ENCODE measurements at places on chromosomes 5 and 9.
A peak's percentile ranks its signal among the peaks of the same experiment; 100 is the strongest.

DNA sequence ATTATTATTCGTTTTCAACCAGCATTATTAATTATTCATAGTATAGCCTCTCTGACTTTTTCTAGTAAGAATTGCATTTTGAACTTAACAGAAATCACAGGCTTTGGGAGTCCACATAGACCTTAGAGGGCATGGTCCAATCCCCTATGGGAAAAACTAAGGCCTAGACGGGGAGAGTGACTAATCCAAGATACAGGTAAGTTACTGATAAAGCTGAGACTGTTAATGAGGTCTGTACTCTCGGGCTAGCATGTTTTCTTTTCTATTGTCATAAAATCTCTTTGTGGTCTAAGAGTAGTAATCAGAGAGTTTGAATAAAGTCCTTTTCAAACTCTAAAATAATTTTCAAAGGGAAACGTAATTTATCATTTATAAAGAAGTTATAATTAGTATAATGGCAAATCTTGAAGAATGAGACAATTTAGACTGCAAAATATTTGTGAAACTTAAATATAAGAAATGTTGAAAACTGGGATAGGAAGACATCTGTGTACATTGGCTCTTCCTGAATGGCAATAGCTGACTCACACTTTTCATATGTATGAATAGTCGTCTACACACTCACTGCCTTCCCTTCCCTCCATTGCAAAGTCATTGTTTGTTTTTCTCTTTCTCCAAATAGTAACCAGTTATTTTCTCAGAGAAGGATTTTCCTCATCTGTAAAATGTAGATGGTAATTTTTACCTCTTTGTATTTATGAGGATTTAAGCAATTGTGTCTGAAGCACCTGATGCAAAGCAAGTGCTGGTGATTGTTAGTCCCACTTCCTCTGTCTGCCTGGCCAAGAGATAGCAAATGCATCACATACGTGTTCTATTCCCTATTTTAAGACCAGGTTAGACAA lies 207.9 kb upstream of the CD180 start:
- DNase-seq, result peak; percentile 82

- no peak for DNase-seq
Measured at GRCh38 chr5:109030360-109031143, 282.9 kb downstream of the FER start.

DNA sequence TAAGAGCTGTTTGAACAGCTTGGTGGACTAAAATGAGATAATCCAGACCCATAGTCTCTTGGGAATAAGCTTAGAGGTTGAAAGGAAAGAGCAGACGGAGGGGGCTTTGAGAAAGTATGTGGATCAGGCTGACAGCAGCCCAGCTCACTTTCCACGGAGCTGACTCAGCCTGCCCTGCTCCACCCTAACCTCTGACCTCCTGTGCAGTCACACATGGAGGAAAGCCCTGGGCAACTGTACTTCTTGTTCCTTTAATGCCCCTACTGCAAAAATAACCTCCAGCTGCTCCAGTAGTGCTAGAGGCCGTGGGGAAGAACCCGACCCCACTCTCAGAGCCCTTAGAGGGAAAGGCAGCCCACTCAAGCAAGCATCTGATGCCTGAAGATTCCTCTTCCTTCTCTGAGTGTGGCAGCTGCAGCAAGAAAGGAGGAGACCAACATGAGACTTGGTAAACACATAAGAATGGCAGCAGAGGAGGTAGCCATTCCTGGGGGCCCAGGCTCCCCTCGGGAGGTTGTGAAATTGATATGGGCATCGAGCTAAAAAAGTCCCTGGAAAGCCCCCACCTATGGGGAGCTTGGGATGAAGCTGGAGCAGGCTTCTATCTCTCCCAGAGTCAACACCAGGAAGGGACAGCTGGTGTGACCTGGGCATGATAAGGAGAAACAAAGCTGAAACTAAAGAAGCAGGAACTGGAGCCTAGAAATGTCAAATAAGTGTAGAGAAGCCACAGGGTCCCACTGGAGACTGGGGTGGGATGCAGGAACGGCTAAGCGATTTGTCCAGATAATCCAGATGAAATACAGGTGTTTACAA lies 204.3 kb downstream of the PIK3R1 start:
- DNase-seq, result peak; percentile 44

DNA sequence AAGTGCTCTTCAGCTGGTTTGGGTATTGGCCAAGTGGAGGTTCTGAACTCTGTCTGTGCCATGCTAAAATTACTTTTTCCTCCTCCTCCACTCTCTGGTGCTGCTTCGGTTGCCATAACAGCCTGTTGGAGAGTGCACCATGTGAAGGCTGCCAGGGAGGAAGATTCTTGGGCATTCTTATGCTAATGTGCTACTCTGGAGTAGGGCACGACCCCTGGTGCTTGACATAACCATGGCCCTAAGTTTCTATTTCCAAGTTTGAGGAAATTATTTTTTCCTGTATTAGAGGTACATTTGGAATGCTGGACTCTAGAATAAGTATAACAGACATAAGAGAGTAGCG lies 111.6 kb downstream of the ARHGAP26 start:
- DNase-seq, result no peak

- DNase-seq, result peak; percentile 77
Measured at GRCh38 chr5:122156724-122157325, 27.5 kb downstream of the ZNF474 start.

- DNase-seq, result no peak
Measured at GRCh38 chr5:155947394-155948062, 379.4 kb upstream of the SGCD start.

DNA sequence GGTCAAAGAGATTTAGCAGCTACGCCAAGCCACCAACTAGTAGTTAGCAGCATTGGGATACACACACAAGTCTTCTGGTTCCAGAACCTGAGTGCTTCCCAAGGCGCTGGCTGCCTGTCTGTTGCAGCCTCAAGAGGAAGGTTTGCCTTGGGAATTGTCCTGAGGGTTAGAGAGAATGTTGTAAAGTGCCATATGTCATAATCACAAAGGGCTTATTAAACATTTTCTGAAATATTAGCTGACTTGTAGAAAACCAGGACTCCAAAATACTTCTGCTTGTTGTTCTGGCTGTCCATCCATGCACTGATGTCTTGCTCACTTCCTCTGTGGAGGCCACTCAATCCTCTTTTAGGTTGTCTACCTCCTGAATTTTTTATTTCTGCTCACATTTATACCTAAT lies 46.3 kb downstream of the SLC36A1 start:
- DNase-seq, result no peak

GRCh38 chr5:59648038-59648831 lies 245.3 kb downstream of the PDE4D start:
- no peak for DNase-seq

DNA sequence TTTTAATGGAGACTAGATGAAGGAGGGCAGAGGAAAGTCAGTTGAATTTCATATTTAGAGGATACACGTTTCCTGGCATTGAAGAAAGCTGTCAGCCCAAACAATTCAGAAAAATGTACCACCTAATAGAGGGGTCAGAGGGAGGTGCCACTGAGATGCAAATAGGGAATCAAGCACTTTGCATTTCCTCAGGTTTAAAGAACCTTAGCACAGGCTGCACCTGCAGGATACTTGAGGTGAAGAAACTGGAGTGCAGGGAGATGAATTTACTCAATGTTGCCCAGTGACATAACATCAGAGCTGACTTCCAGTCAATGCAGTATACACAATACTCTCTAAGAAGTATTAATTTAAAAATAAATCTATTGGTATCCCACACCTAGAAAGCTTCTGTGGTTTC lies 67.0 kb upstream of the MAST4 start:
- no peak for DNase-seq

GRCh38 chr9:24545285-24545684 lies 412 bp downstream of the IZUMO3 start:
- no peak for DNase-seq

DNA sequence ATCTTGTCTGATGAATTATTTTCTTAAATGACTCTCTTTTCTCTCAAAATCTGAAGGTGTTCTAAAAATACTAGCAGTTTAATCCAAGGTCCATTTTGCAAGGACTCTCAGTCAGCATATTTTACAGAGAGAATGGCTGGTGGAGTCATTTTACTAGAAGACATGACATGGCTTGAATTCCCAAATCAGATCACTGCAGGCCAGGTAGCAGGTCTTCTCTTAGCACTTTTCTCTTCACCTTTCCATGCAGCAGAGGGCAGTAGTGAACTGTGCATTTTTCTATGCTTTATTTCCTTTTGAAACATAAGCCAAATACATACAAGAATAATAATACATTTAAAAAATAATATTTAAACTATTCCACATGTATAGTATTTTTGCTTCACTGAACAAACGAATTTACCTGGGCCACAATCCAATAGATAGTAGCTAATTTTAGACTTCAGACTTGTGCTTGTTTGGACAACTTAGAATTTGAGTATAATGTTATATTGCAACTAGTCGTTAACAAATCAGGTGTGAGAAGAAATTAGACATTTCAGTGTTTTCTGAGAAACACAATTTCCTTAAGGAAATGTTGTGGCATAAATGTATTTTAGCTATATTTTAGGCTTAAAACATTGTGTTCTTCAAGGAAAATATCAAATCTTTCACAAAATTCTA lies 289.4 kb upstream of the DAB2 start:
- peak; percentile 82 for DNase-seq

DNA sequence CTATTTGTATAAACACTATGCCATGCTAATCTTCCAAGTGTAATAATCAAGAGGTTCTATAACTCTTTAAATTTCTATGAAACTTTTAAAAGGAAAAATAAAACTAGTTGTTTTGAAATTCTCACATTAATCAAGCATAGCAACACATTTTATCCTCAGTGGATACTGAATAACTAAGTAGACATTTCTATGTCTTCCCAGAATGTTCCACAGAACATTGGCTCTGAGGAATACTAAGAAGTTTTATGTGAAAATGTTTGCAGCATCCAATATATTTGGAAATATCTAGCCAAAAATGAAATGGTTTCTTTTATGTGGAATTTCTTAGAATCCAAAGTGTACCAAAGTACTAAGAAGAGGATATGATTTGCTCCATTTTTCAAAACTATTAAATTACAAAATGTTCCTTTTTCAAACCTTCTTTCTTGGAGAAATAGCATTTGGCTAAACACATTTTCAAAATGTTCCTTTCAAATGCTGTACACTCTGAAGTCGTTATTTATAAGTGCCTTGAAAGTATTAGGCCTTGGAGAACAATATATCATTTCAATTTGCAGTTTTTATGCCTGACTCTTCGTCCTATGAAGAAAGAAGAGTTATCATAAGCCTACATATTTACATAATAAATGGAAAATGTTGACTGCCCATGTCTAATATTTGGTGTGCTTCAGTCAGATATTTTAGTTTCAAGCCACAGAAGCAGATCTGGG lies 175.6 kb upstream of the COX7C start:
- DNase-seq, result no peak

DNA sequence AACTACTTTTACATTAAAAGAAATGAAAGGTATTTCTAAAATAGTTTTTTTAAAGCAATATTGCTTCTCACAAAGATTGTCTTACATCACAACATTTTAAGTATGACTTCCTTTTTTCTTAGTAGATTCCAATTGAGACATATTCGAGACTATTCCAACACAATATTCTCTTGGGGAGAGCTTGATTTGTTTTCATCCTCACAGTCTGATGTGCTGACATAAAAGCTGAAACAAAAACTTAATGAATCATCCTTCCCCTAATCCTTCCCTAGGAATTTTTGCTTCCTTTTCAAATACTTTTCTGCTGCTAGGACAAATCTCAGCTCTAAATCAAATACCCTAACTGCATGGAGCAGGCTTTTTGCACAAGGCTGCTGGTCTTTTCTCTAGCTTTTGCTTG lies 245.8 kb upstream of the MAP3K1 start:
- DNase-seq, result peak; percentile 43

DNA sequence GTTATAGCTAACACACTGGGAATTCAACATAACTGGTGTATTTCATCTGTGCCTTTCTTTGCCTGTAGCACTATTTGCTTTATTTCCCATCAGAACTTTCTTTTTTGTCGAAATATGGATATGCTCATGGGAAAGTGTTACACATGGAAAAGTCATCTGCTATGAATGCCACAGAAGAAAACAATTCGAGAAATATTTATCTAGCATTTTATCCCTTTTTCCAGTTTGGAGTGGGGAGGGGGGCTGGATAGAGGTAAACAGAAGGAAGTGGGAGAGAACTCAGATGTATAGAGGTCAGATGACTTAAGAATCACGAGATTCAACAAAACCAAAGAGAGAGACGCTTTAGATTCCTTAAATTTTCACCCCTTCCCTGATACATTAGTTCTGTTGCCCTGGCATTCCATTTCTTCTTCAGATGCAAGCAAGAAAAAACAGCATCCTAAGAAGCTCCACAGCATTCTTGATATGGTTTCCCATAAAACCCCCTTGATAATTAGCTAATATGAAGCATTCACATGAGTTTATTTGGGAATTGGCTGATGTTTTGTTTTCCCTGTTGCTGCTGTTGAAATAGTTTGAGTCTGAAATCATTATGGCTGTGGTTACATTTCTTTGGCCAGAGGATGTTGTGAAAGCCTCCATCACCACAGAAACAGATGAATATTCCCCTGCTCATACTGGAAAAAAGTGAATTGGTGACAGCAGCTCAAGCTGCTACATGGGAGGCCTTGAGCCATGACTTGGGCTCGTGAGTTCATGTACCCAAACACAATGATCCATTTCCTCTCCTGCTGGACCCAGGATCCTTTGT lies 335.8 kb upstream of the DAB2 start:
- DNase-seq, result peak; percentile 97

DNA sequence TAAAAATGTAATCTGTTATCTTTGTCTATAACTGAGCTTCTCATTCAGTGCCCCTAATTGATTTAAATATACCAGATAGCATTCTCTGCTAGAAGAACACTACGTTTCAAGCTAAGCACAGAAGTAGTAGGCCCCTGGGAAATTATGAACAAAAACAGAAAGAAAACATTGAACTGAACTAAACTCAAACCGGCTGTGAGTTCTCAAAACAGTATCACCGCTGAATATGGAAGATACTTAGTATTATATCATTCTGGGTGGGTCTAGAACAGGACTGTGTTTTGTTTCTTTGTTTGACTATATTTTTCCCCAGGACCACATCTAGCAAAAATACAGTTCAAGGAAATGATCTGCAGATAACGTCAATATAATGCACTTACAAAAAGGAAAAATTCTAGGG lies 95.1 kb upstream of the HMHB1 start:
- DNase-seq, result no peak

- DNase-seq, result no peak
Measured at GRCh38 chr5:56588636-56589480, 226.5 kb upstream of the MAP3K1 start.

DNA sequence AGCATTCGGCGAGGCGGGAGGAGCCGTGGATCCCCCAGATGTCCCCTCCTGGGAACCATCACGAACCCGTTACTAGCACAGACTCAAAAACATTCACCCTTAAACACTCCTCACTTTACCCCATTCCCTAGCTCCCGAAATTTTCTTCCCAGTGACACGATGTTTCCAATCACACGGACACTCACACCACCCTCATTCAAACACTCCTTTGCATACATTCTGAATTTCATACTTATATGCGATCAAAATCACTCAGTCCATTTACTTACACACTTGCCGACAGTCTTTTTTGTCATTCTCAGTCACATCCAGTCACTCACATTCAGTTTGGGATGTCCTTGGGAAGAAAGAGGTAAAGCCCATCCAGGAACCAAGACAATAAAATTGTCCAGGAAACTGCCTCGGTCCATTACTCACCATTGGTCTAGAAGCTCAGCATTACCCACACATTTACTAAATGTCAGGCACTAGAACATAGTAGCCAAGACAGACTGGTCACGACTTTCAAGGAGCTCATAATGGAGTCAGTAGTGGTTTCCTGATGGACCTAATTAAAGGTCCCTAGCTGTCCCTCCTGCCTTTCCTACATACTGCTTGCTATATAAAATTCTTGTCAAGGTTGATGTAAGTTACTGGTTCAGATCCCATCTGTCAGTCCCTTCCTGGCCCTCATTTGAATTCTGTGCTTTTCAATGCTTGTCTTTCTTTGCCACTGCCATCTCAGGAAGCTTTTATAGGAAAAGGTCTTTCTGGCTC lies 574 bp downstream of the SLC35A4 start:
- DNase-seq, result no peak

Measured in astrocyte of the spinal cord (primary cell).